ENCODE measurements at places on chromosomes 16 and 17.

DNA sequence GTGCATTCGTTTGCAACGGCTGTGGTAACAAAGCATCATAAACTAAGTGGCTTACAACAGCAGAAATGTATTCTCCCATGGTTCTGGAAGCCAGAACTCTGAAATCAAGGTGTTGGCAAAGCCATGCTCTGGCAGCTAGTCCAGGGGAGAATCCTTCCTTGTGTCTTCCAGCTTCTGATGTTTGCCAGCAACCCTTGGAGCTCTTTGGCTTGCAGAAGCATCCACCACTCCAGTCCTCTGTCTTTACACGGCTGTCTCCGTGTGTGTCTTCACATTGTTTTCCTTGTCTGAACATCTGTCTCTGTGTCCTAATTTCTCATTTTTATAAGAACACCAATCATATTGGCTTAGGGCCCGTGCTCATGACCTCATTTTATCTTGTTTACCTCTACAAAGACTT, 265.3 kb upstream of the HSBP1 start:
- no peak for DNase-seq

GRCh38 chr17:69870751-69871199, 204.2 kb upstream of the KCNJ16 start:
- DNase-seq, result no peak

- peak; percentile 61 for DNase-seq
These were observed 1.6 kb downstream of the MRM1 start for GRCh38 chr17:36602924-36603384.

DNA sequence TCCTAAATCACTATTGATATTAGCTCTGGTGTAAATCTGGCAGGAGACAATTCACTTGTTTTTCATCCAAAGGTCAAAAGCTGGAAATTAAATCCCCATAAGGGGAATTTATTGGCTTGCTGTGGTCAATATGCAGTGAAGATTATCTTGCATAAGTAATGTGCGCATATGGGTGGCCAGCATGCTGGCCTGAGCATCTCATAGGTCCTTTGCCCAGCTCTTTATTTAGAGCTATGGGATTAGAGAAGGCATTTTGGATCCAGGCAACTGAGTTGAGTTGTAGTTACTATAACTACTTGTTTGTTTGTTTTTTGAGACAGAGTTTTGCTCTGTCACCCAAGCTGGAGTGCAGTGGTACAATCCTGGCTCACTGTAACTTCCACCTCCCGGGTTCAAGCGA, 110.7 kb downstream of the AATF start:
- no peak for DNase-seq

DNA sequence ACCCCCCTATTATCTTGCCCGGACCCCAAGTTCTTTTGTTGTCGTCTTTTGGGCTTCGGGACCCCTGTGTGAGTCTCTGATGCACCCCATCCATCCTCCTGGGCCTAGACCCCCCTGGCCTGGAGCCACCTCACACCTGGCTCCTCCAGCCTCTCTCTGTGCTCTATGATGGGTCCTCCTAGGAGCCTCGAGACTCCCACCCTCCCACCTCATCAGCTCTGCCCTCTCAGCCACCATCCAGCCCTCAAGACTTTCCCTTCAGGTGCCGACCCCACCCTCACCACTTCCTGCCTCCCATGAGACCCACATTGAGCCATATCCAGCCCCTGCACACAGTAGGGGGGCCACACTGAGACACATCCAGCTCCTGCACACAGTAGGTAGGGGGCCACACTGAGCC, 8.7 kb upstream of the ATP2A3 start:
- no peak for DNase-seq

- no peak for DNase-seq
These were observed 215.8 kb downstream of the CDH8 start for GRCh38 chr16:61820398-61820797.

GRCh38 chr16:68402748-68403040, 45.6 kb downstream of the SMPD3 start:
- DNase-seq, result no peak

- DNase-seq, result no peak
These were observed 13.3 kb upstream of the RBBP6 start for GRCh38 chr16:24525970-24526559.

DNA sequence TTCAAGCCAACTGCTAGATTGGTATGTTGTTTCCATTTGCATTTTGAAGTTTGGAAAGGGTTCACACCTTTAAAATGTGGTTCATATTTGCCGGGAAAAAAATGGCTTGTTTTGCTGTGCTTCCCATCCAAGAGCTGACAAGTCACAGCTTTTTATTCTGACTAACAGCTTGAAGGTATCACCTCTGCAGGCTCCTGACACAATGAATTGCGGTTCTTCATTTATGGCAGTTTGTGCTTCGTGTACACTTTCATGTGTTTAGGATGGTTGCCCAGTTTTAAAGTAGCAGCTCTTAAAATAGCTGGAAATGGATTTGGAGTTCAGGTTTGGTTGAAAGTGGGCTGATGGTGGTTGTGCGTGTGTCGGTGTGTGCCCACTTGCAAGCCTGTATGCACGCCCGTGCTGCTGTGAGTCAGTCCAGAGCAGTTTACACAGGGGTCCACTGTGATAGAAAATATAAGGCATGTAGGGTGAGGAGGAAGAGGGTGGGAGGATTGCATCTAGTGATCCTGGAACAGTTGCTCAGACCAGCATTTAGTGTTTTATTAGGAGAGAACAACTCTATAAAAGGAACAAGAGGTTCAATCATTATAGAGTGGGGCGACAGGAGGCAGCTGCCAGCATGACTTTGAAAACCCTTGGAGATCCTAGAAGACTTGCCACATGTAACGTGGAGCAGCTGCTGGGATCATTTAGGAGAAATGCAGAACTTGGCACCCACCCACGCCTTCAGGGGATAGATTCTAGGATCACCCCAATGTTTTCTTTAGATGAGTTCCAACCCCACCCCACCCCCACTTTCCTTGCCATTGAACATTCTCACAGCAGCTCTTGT, 108.0 kb upstream of the TBX2 start:
- no peak for DNase-seq

DNA sequence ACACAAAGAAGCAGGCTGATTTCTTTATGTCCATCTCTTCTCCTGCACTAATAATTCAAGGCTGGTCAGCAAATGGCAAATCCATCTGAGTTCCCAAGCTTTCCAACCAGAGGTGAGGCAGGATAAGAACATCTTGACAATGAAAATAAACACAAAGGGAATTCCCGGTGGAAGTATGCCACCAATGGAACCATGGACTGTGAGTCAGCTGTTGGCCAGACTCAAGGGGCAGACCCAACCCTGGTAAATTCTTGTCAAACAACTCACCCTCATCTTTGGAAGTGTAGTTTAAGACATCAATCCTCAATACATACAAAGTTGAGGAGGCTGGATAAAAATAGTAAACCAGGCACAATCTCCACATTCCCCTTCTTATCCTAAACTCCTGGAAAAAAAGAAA, 74.3 kb upstream of the CES5A start:
- DNase-seq, result no peak

GRCh38 chr17:28327709-28328108, 7.6 kb downstream of the IFT20 start:
- DNase-seq, result no peak

GRCh38 chr17:53032861-53033271, 789.9 kb upstream of the KIF2B start:
- peak; percentile 82 for DNase-seq

- DNase-seq, result peak; percentile 44
These were observed 15.5 kb downstream of the VPS35 start for GRCh38 chr16:46673320-46674013.

- no peak for DNase-seq
These were observed 11.2 kb upstream of the TMEM208 start for GRCh38 chr16:67215706-67216105.

GRCh38 chr17:53543472-53543871, 279.3 kb upstream of the KIF2B start:
- no peak for DNase-seq

- peak; percentile 53 for DNase-seq
These were observed at the start of gene MRPS34 for GRCh38 chr16:1772908-1773702. Gene MRPS34, minus strand, starts transcription at chr16:1773134. Its CDS starts 15 bp downstream, at chr16:1773119.

- no peak for DNase-seq
These were observed 4.7 kb downstream of the TPPP3 start for GRCh38 chr16:67388591-67388990.

DNA sequence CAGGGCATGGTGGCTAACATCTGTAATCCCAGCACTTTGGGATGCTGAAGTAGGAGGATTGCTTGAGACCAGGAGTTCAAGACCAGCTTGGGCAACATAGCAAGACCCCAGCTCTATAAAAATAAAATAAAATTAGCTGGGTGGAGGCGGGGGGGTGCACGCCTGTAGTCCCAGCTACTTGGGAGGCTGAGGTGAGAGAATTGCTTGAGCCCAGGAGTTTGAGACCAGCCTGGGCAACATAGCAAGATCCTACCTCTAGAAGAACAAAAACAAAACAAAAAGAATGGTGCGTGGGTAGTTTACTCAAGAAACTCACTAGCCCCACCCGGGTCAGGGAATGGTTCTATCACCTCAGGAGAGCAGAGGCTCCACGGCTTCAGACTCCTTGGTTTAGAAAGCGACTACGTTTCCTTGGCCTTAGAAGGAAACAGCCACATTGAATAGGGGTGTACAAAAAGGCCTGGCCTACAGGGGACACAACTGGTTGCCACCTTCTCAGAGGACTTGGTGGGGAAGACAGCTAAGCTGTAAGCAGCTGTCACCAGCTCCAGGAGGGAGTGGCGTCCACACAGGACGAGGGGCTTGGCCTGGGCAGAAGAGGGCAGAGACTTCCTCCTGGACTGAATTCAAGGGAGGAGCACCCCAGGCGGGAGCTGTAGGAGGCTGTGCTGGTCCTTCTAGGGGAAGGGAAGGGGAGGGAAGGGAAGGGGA, 716 bp downstream of the TK1 start:
- DNase-seq, result no peak

GRCh38 chr16:11797957-11798299, 870 bp upstream of the ZC3H7A start:
- DNase-seq, result no peak

GRCh38 chr17:80779961-80780380, 211.7 kb upstream of the CHMP6 start:
- no peak for DNase-seq

GRCh38 chr17:74491626-74492025, 25.2 kb downstream of the CD300A start:
- no peak for DNase-seq

DNA sequence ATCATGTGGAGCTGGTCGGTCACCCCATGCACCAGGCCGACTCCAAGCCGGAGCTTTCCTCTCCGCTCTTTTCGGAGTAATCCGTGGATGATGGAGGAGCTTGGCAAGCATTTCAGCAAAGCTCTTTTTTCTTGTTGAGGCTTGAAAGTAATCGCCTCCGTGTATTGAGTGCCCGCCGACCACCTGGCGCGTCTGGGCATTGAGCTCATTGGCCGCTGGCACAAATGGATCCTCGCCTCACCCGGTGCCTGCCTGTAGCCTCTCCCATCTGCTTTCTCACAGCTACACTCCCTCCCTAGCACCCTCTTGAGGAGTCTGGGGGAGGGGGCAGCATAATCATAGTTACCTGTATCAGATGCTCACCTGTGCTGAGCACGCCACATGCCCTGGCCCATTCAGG, 148.9 kb downstream of the CMIP start:
- peak; percentile 90 for DNase-seq

DNA sequence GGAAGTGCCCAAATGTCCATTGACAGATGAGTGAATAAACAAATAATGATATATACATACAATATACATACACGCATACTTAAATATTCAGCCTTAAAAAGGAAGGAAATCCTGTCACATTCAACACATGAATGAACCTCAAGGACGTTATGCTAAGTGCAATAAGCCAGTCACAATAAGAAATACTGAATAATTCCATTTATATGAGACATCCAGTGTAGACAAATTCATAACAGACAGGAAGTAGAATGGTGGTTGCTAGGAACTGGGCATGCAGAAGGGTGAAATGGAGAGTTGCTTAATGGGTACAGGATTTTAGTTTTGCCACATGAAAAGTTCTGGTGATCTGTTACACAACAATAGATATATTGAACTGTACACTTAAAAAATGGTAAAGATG, 8.8 kb upstream of the ITGB4 start:
- no peak for DNase-seq

GRCh38 chr17:17844079-17844478, 7.3 kb upstream of the SREBF1 start:
- DNase-seq, result no peak

DNA sequence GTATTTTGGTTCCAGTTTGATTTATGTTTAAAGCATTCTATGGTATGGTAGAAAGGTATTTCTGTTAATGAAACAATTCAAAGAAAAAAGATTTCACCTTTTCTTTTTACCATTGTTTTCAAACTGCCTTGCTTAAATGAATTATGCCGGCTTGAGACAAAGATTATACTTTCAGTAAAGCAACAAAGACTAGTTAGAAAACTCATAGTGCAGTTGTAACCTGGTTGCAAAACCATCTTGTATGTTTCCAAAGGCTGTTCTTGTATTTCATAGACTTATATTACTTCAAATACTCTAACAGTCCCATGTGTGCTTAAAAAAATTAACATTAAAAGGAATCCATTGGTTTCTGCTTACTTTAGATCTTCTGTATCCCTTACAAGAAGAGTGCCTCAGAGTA, 118.5 kb upstream of the NACA2 start:
- DNase-seq, result no peak

- DNase-seq, result no peak
These were observed 29.4 kb upstream of the SLC38A8 start for GRCh38 chr16:84072014-84072413.

GRCh38 chr17:44541884-44542581, 15.3 kb upstream of the FZD2 start:
- DNase-seq, result no peak

GRCh38 chr17:72171703-72172667, 51.2 kb downstream of the SOX9 start:
- DNase-seq, result no peak

DNA sequence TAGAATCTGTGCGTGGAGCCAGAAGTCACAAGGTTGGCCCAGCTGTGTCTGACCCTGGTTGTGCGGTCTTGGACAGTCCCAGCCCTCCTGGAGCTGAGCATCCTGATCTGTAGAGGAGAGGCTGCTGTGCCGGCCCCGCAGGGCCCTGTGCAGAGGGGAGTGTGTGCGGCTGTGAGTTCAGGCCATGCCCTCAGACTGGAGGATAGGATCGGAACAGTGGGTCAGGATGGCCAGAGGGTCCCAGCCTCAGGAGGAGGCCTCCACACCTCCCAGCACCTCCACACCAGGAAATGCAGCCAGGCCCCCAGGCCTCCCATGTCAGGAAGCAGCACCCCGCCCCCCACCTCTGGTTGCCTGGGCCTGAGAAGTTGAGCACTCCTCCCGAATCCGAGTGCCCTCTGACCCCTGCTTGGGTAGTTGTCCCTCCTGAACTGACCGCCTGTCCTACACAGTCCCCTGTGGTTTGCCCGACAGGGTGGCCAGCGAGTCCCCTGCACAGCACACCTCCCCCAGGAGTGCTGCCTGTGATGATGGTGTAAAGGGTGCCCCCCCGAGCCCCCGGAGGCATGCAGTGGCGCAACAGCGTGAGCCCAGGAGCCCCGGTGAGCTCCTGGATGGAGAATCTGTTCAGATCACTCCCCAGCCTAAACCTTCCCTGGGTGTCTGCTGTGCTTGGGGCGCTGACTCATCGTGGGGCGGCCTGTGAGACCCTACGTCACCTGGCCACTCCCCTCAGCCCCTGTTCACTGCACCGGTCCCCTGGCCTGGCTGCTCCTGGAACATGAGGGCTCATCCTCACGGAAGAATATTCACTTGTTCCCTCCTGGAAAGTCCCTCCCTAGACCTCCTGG, 285.2 kb downstream of the SEC14L1 start:
- DNase-seq, result no peak
